GM10248 (cell line): ENCODE measurements at places on chromosomes 6 and 20.

GRCh38 chr6:84284428-84285049 lies 57.1 kb upstream of the CEP162 start:
- DNase-seq = peak; percentile 12

DNA sequence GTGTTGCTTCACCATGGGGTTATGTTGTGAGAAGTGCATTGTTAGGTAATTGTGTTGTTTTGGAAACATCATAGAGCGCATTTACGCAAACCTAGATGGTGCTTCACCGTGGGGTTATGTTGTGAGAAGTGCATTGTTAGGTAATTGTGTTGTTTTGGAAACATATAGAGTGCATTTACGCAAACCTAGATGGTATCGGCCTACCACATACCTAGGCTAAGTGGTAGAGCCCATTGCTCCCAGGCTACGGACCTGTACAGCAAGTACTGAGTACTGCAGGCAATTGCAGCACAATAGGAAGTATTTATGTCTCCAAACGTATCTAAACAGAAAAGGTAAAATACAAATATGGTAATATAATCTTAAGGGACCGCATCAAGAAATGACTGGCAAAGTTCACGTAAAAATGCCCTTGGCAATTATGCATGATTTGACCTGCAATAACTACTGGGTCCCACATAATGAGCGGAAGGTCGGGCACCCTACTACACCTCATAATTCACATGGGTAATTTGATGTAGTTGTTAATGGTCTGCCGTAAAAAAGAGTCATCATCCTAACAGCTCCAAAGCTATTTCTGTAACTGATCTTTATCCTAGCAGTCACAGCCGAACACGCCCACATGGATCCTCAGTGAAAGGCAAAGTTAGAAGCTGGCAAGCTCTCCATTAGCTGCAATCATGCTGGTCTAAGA lies 76.0 kb downstream of the RSPH3 start:
- no peak for DNase-seq

DNA sequence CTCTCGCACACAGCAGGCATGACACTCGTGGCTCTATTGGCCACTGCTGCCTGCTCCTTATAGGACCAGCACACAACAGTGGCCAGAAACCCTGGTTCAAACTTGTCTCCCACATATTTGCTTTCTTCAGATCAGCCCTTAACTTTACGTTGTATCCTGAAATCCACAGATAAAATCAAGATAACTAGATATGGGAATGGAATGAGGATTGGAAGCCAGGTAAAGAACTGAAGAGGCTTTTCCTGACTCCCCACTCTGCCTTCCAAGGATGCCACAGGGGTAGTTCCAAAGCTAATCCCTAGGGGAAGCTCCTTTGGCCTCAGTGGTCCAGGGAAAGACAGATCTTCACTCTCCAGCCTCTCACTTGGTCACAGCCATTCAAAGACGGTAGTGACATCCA lies 86.5 kb downstream of the INSM1 start:
- DNase-seq = no peak

GRCh38 chr20:51404297-51405060 lies 138.0 kb downstream of the NFATC2 start:
- peak; percentile 89 for DNase-seq

DNA sequence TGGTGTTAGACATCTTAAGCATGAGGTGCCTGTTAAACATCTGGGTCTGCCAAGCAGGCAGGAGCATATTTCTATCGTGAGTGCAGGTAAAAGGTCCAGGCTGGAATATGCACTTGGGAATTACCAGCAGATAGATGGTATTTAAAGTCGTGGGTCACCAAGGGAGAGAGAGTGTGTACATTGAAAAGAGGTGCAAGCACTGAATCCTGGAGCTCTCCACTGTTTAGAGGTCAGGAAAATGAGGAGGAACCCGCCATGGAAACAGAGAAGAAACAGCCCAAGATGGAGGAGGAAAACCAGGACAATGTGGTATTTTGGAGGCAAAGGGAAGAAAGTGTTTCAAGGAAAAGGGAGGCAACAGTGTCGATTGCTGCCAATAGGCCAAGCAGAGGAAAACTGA lies 46.4 kb downstream of the TNFRSF21 start:
- no peak for DNase-seq

- peak; percentile 78 for DNase-seq
Observed at GRCh38 chr20:561437-562231, 18.0 kb upstream of the CSNK2A1 start.

DNA sequence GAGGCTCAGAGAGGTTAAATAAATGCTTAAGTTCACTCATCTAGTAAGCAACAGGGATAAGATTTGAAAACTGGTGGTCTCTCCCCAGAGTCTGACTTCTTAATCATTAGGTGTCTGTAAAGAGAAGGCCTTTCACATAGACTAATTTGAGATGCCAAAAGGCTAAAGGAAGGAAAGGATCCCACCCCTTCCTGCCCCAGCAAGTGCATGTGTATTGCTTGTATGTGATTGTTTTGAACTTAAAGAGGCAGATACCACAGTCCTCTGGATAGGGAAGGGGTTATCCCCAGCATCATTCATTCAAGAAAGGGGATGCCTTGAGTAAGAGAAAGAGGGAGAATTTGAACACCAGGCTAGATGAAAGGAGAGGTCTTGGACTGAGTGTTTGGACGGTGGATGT lies 192.0 kb downstream of the OGFRL1 start:
- DNase-seq = no peak

GRCh38 chr6:144568241-144568640 lies 283.1 kb downstream of the UTRN start:
- DNase-seq = no peak
